ENCODE measurements at places on chromosomes 6 and 20.

DNA sequence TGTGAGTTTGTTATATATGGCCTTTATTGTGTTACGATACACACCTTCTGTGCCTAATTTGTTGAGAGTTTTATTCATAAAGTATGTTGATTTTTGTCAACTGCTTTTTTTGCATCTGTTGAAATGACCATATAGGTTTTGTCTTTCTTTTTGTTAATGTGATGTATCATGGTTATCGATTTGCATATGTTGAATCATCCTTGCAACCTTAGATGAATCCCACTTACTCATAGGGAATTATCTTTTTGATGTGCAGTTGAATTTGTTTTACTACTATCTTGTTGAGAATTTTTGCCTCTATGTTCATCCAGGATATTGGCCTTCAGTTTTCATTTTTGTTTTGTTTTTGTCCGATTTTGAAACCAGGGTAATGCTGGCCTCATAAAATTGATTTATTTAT lies 45.7 kb upstream of the TPD52L1 start:
- DNase-seq, result no peak

- DNase-seq, result no peak
These were observed 205.7 kb downstream of the DOK5 start for GRCh38 chr20:54680872-54681619.

DNA sequence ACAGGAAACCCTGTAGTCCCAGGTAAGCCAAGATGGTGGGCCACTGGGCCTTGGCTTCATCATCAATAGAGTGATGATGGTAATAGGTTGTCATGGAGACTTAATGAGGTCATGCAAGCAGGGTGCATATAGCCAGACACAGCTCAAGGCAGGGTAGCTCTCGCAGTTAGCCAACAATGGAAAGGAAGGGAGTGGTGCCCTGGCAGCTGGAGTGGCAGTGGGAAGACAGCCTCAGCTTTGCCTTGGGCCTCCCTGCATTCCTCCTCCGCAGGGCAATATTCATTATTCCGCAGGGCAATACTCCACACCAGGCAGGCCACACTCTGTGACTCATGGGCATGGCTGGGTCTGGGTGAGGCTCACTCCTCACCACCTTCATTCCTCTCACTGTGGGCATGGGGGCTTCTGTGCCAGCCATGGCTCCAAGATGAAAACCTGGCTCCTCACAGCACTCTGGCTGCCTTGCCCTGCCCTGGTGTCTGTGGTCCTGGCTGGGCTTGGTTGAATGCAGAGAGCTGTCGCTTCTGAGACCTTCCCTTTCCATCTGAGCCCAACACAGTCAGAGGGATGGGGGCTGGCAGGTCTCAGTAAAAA lies 163.1 kb upstream of the PMEPA1 start:
- no peak for DNase-seq

GRCh38 chr6:33777398-33778388 lies 11.2 kb downstream of the LEMD2 start:
- no peak for DNase-seq

- DNase-seq, result no peak
These were observed 98.7 kb downstream of the SULF2 start for GRCh38 chr20:47686545-47686944.

- no peak for DNase-seq
These were observed 44.7 kb upstream of the CCN2 start for GRCh38 chr6:131995917-131996316.

DNA sequence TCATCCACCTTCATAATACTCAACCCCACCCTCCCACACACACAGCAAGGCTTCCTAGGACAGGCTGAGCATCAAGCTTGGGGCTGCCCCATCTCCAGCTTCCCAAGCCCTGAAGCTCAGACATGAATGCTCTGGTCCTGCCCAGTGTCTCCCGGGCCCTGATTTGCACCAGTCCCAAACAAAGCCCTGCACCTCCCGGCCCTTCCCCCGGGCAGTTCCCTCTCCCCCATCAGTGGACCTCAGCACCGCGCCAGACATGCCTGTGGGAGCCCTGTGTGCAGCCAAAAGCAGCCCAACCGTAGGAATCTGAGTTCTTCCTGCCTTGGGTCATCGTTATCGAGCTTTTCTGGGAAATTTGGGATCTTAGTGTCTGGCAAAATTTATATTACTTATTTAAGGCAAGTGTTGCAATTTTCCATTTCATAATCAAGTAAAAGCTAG lies 63.5 kb downstream of the THBS2 start:
- no peak for DNase-seq

DNA sequence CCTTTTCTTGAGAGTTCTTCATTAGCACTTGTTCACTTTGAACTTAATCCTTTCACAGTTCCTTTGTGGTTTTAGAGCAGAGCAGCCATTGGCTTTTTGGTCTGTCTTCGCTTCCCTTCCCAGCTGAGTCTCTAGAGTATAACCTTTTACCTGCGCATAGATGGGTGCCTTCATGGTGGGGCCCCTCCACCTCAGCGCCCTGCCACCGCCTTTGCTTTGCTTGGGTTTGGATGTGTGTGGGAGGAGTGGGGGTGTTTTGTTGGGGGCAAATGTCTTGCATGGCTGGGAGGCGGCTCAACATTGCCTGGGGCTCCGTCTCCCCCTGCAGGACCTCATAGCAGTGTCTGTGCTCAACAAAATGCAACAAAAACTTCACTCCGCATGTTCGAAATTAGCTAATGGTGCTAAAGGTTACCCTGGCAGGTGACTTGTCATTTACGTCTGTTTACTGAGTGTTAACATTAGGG lies 11.9 kb downstream of the PYGB start:
- no peak for DNase-seq

GRCh38 chr6:163186527-163186926 lies 228.0 kb upstream of the QKI start:
- DNase-seq, result no peak
